Kasumi-1 (cell line): ENCODE measurements at places on chromosomes 7 and 10.

GRCh38 chr7:14235056-14235455 lies 245.6 kb upstream of the ETV1 start:
- no peak for DNase-seq

- DNase-seq: no peak
Observed at GRCh38 chr10:93589648-93590562, 11.1 kb downstream of the RBP4 start.

- no peak for DNase-seq
Observed at GRCh38 chr10:118161461-118162246, 114.9 kb upstream of the RAB11FIP2 start.

GRCh38 chr7:80977751-80978150 lies 58.9 kb upstream of the SEMA3C start:
- no peak for DNase-seq

- no peak for DNase-seq
Observed at GRCh38 chr10:12459762-12460161, 110.4 kb downstream of the CAMK1D start.

GRCh38 chr7:147182874-147183273 lies 1066.3 kb downstream of the CNTNAP2 start:
- no peak for DNase-seq

DNA sequence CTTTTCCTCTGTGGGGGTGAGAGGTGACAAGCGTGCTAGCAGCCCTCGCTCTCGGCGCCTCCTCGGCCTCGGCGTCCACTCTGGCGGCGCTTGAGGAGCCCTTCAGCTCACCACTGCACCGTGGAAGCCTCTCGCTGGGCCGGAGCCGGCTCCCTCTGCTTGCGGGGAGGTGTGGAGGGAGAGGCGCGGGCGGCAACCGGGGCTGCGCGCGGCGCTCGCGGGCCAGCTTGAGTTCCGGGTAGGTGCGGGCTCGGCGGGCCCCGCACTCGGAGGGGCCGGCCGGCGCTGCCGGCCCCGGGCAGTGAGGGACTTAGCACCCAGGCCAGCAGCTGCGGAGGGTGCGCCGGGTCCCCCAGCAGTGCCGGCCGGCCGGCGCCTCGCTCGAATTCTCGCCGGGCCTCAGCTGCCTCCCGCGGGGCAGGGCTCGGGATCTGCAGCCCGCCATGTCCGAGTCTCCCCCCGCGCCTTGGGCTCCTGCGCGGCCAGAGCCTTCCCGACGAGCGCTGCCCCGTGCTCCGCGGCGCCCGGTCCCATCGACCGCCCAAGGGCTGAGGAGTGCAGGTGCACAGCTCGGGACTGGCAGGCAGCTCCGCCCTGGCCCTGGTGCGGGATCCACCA lies 352.8 kb upstream of the PODXL start:
- DNase-seq: no peak

DNA sequence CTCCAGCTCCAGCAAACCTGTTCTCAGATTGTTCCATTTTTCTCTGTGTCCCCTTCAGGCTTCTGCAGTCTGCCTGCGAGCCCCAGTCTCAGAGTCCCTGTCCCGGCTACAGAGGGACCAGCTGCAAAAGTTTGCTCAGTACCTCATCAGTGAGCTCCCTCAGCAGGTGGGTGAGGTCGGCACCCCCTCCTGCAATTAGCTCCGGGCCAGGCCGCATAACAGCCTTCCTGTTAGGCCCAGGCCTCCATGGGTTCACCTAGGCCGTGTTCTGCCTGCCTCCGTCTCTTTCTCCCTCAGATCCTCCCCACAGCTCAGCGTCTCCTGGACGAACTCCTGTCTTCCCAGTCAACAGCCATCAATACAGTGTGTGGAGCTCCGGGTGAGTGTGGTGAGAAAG lies 4.3 kb downstream of the ZSWIM8 start:
- no peak for DNase-seq

DNA sequence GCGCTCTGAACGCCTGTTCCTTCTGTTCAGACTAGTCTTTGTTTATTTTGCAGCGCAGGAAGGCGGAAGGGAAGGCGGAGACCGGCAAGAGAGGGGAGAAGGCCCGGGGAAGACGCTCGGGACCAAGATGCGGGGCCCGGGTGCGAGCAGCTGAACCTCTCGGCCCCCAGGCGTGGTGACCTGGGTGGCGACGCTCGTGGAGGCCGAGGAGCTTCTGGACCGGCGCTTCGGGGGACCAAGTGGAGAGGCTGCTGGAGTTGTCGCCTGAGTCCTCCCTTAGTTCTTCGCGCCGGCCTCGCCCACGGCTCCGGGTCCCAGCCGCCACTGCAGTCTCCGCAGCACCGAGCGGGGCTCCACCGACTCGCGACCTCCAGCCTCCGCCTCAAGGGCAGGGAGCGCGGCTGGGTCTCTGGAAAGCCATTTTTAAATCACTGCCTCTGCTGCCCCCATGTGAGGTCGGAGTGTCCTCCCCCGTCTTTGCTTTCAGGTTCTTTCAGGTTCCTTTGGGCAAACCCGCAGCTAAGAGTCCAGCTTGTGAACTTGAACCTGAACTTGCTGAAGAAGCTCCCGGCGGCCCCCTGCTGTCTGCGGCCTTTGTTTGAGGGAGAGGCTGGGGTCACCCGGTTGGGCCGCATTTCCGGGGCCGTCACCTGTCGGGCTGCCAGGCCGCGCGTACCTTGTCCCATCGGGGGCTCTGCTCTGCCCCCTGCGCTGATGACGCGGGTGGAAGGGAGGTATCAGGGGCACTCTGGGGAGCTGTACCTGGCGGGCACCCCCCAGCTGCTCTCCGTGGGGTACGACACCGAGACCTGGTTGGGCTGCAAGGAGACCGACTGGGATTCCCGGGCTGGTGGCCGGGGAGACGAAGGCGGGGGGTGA lies 136.0 kb downstream of the KIF20B start:
- DNase-seq: no peak

DNA sequence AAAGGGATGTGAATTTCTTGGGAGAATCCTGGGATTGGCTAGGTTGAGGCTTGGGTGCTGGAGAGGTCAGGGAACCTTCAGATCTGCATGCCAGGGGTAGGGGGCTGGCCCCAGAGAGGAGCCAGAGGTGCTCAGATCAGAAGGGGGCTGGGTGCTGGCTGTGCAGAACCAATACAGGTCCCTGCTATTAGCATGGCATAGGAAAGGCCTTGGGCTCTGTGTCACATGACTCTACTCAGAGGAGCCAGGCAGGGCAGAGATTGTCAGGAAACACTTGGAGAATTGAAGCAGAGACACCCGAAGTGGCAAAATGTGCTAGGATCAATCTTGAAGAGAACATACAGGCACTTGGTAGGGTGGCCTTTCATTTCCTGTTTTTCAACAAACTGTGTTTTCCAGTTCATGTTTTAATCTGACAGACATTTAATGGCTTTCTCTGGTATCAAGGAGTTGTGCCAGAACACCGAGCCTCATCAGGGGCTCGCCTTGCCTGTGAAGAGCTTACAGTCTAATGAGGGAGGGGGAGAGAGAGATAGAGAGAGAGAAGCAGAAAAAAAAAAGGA lies 498.9 kb downstream of the RPS24 start:
- DNase-seq: no peak

DNA sequence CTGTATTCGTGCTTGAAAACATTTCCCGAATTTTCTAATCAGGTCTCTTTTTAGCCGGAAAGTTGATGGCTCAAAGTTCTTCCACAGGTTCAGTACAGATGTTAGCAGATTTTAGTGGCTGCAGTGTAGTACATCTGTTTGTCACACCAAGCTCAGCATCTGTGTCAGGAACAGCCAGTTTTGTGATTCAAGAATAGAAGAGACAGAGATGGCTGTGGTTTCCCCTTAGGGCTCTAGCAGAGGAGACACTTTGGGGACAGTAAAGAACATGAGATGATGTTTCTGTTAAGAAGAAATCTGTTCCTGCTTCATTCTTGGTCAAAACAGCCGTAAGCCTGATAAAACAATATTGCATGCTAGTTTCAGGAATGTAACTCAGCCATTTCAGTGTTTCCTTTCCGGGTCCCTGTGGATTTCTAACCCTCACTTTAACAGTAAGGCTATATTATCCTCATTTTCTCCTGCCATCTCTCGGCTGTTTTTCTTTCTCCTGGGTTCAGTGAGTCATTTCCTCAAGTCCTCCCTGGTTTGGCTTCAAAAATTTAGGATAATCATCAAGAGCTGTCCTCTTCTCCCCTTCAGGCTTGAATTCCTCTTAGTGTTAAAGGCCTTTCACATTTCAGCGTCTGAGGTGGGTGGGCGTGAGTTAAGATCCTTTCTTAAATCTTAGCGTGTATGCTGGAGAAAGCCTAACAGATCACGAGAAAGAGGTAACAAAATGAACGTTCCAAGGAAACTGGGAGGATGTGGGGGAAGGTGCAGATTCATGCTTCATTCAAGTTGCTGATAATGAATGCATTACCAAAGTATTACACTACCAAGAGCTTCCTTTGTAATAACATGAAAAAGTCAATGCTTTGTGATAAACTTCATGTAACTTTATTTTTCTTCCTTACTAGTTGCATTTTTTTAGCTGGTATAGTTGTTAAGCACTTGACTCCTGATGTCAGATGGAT lies 37.1 kb upstream of the BICC1 start:
- DNase-seq: no peak

- DNase-seq: no peak
Observed at GRCh38 chr7:104795616-104796398, 218.2 kb upstream of the KMT2E start.

GRCh38 chr10:21424459-21424861 lies 101.0 kb downstream of the SKIDA1 start:
- DNase-seq: no peak

DNA sequence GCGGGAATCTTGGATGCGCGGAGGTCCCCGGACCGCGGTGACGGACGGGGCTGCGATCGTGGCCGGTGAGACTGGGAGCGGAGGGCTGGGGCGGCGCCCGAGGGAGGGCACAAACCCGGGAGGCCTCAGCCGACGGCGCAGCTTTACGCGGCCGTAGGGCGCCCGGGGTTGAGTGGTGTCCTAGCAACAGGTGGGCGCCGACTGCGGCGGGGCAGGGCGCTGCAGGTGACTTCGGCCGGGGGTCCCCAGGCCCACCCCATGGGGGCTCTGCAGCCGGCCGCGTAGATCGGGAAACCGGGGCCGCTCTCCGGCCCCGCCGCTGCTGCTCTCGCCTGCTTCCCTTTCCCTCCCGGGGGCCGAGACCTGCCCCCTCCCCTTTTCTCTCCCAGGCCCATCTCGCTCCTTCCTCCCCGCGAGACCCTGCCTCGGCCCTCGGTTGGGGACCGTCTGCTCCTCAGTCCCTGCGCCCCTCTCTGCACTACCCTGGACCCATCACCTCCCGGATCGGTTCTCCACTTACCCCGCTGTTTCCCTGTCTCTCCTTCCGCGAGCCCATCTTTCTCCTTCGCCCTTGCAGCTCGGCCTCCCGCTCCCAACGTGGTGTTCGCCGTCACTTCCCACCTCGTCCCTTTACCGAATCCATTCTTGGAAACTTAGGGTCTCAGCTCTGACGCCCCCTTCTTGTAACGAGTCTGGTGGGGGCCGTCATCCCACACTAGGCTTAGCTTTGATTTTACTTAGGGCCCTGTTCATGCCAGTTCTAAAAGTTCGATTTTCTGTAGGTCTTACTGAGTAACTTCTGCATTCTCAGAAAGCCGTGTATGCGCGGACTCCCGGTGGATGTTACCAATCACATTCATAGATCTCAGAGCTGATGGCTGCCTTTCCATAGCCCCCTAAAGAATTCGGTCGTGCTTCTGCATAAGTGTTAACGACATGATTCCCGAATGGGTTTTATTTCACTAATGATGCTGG lies 18.5 kb upstream of the ACBD5 start:
- DNase-seq: no peak

DNA sequence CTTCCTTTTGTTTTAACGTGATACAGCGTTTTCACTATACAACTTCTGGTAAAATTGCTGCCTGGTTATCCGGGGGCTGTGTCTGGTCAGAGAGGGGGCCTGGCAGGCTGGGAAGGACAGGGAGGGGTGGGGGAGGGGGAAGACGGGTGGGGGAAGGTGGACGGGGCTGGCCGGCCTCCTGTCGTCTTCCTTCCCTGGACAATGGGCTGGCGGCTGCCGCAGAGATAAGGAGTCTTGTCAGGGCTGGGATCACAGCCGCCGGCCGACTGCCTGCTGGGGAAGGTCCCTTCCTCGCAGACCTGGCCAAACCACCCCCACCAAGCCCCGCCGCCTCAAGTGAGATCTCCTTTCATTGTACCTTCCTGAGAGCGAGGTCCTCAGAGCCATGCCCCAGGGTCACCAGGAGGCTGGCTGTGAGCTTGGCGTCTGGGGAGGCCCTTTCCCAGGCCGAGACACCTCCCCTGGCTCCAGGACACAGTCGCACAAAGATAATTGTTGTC lies 151.2 kb upstream of the TNRC18 start:
- DNase-seq: no peak

GRCh38 chr10:50556237-50557120 lies 67.3 kb downstream of the SGMS1 start:
- DNase-seq: no peak
